ENCODE measurements at places on chromosomes 13 and 19.

- peak; percentile 71 for DNase-seq
These were observed 29.9 kb downstream of the EFNA2 start for GRCh38 chr19:1315470-1316166.

- DNase-seq: no peak
These were observed 45.8 kb downstream of the MLLT1 start for GRCh38 chr19:6233827-6234511.

GRCh38 chr13:27639186-27639585 is 17.5 kb downstream of the POLR1D start:
- no peak for DNase-seq

DNA sequence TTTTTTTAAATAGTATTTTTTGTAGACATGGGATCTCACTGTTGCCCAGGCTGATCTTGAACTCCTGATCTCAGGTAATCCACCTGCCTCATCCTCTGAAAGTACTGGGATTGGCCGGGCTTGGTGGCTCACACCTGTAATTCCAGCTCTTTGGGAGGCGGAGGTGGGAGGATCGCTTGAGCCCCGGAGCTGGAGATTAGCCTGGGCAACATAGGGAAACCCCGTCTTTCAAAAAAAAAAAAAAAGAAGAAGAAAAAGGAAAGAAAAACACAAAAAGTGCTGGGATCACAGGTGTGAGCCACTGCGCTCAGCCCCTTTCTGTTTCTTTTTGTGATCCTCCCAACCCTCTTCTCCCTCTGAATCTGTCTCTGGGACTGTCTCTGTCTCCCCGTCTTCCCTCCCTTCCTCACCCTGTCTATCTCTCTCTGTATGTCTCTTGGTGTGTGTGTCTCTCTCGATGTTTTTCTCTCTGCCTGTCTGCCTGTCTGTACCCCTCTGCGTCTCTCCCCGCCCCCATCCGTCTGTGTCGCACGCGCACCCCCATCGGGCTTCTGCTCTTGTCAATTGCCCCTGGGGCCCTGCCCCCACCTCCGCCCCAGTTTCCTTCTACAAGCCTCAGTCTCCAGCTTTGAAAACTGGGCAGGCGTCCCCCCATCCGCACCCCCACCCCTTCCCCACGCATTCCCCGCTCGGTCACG is 540 bp upstream of the ZFP36 start:
- DNase-seq: no peak

- no peak for DNase-seq
These were observed 54.9 kb upstream of the ITM2B start for GRCh38 chr13:48178126-48178525.

DNA sequence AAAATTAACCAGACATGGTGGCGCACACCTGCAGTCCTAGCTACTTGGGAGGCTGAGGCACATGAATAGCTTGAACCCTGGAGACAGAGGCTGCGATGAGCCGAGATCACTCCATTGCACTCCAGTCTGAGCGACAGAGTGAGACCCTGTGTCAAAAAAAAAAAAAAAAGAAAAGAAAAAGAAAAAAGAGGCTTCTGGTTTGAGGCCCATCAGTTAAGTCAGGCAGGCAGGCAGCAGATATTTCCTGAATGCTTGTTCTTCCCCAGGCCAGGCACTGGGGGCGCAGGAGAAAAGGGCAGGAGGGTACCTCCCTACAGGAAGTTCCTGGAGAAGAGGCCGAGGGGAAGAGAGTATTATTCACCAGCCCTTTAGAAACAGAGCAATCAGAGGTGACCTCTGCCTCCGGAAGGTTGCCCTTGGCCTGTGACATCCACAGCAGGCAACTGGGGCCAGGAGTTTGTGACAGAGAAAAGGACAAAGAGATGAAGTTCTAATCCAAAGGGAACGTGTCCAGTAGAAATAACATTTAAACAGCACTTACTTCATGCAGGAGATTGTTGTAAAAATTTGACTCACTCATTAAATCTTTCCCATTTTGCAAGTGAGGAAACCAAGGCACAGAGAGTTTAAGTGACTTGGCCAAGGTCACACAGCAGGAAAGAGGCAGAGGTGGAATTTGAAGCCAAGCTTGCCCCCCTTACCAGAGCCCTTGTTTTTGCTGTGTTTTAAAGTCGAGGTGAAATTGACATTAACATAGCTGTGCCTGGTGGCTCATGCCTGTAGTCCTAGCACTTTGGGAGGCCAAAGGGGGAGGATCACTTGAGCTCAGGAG is 4.3 kb upstream of the RLN3 start:
- peak; percentile 80 for DNase-seq

DNA sequence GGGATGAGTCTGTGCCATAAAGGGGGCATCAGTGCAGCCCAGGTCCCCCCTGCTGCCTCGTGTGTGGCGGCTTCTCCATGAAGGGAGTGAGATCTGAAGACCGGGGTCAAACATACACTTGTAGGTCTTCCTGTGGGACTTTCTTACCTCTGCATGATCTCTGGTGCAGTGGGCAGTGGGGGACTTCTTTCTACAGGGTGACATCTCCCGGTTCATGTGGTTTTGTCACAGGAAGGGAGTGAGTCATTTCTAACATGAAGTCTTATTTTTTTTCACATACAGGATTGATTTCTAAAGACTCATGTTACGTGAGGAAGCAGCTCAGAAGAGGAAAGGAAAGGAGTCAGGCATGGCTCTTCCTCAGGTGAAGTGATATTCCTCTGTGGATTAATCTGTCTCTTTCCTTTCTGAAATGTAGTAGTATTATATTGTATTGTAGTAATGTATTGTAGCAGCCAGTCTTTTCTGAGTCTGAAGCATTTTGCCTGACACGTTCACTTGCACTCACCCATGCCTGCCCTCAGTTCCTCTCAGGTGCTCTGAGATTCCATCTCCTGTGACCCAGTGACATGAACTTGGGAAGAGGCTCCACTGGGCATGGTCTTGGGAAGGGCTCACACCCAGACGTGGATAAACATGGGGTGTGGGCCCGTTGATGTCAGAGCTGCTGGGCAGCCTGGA is 15.7 kb downstream of the ZNF808 start:
- DNase-seq: no peak
